ENCODE measurements at places on chromosomes 12 and 14.
A peak's percentile ranks its signal among the peaks of the same experiment; 100 is the strongest.

DNA sequence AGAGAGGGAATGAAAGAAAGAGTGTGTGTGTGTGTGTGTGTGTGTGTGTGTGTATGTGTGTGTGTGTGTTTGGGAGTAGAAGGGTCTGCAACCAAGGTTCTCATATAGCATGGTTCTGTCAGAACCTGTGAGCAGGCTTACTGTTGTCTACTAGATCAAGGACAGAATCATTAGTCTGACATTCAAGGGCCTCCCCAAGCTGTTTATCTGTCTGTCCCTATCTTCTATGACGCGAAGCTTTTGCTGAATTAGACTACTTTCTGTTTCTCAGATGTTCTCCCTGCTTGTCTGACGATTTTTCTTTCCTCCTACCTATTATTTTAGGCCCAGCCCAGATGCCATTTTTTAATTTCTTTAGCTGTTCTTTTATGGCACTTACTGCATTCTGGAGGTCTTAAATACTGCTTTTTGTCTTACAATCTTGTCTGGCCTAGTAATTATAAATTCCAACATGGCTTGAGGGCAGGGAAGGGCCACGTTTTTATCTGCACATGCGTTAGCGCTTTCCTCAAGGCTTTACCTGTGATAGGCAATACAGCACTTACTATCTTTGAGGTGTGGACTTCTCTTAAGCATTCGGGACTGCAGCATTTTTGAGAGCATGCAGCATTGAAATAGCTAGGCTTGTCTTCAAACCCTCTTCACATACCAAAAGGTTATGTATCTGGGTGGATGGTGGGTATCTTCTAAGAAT is 150.2 kb downstream of the TTLL5 start:
- DNase-seq: no peak

- DNase-seq: peak; percentile 96
These were observed 94.1 kb downstream of the SLC25A47 start for GRCh38 chr14:100416921-100417860.

GRCh38 chr14:94670692-94671285 is 58.6 kb downstream of the SERPINA3 start:
- no peak for DNase-seq

DNA sequence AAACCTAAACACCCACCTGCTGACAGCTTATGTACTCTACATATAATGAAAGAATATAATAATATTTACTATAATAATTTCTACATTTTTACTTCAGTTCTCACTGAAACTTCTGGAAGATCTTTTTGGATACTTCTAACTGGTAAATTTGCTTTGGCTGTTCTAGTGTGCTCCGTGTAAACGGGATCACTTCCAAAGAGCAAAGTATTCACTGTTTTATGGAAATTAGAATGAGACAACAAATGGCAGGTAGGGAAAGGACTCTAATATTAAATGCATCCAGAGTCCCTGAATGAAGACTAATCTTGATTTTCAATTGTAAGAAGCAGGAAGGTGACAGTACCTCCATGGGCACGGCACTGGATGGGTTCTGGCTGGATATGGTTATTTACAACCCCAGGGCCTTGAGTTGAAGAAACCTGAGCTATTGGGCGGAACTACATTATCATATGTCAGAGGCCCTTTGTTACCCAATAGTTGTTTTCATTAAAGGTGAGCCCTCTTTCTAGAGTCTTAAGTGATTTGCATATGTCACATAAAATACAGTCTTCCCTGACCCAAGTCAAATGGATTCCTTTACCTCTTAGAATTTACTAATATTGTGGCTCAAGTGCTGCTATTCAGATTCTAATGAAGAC is 10.7 kb downstream of the ERP29 start:
- no peak for DNase-seq

- DNase-seq: peak; percentile 88
These were observed 40.3 kb downstream of the BRAP start for GRCh38 chr12:111645433-111645832.

- DNase-seq: no peak
These were observed 6.9 kb downstream of the SMAGP start for GRCh38 chr12:51263341-51263740.

GRCh38 chr12:1884651-1885050 is 33.8 kb downstream of the CACNA2D4 start:
- DNase-seq: no peak

GRCh38 chr12:114673169-114673833 is 10.7 kb downstream of the TBX3 start:
- peak; percentile 86 for DNase-seq

DNA sequence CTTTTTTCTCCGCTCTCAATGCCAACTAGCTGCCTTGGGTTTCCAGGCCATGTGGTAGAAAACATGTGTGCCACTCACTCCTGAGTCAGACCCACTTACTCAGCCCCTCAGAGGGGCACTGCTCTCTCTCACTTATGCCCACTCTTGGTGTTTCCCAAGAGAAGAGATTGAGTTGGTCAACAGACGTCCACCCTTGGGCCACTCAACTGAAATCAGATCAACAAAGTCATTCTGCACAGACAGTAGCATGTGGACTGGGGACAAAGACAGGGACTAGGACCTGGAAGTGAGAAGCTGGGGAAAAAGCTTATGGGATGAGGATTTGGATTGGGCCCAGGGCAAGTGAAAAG is 161.2 kb downstream of the EFCAB11 start:
- DNase-seq: no peak

DNA sequence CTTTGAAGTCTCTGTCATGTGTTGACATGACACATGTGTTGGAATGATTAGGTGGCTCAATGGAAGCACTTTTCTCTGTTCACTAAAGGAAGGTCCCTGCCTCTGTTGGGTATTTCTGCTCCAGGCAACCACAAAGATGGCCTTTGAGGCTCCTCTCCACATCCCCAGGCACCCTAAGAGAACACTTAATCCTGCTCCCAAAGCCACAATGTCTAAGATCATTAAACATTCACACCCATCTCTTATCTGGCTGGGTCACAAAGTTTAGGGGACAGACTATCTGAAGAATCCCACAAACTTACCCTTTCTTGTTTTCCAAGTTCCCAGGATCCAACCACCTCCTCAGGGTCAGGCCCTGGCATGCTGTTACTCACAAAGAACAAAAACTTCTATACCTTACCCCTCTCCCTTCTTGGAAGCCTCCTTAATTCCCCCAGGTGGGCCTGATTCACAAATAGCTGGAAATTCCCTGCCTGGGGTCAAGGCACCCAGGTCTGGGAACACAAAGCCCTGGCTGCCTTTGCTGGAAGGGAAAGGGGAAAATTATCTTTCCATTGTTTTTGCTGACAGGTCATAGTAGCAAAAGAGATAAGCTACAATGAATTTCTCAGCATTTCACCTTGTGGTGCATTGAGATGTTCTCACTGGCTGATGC is 333.7 kb downstream of the PCNX1 start:
- DNase-seq: no peak

DNA sequence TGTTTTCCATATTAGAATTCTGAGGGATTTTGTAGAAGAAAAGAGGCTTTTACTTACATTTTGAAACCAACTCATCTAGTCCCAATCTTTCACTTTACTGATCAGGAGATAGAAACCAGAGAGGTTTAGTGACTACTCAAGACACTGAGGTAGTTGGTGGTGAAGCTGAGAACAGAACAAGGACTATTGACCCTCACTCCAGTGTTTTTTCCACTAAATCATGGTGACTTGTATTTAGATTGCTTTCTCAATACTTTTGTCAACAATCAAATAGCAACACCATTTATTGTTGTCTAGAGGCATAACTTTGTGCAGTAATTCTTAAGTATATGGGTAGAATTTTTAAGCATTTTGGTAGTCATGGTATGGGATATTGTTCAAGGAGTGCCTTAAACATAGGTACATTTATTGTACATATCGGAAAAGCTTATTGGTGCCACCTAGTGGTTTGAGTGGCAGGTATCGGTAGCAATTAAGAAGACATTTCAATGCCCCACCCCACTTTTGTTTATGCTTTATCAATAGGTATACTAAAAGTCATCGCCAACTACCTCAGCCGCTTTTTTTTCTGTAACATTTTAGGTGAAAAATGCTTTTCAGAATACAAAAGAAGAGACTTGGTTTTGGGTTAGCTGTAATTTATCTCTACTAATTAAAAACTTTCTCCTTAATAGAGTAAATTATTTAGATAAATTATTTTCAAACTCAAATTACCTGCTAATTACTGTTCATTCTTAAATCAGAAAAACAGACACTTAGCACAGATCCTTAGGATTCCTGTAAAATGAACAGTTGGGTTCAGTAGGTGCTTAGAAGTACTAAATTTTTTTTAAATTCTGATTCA is 47.3 kb upstream of the PAWR start:
- peak; percentile 62 for DNase-seq

DNA sequence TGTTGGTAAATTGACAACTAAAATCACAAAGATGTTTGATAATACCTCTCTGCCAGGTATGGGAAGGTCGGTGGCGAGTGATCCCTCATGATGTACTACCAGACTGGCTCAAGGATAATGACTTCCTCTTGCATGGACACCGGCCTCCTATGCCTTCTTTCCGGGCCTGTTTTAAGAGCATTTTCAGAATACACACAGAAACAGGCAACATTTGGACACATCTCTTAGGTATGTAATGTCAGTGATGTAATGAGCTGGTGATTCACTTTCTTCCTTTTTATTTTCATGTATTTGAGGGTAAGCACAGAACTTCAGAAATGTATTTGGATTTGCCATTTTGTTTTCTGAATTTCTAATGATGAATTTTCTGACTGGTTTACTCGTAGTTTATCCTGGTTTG is 42.6 kb upstream of the LRTM2 start:
- DNase-seq: peak; percentile 90

DNA sequence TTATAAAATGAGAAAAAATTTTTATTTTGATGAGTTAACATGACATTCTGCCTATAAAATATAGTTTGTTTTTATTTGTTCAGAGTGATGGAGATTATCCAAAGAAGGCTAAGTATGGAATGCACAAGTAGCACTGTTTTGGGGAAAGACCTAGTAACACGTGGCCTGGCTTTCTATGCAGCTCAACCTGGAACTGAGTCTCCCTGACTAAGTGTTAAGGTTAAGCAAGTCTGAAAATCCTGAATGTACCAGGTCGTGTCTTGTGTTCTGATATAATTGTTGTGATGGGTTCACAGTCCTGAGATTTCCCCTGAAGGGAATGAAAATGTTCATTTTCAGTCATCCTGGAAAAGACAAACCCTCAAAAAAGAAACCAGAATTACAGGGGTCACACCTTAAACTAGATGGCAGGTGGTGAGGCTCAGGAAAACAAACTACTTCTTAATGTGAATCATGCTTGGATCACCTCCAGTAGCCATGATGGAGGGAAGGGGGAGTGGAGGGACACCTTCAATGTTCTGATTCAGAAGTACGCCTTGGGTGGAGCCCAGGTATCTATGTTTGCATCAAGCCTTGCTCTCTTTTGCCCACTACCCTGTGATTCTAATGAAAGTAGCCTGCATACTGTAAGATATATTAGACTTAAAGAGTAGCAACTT is 236.8 kb downstream of the ALX1 start:
- no peak for DNase-seq

- DNase-seq: peak; percentile 21
These were observed 137.1 kb upstream of the FOXG1 start for GRCh38 chr14:28629328-28630004.

DNA sequence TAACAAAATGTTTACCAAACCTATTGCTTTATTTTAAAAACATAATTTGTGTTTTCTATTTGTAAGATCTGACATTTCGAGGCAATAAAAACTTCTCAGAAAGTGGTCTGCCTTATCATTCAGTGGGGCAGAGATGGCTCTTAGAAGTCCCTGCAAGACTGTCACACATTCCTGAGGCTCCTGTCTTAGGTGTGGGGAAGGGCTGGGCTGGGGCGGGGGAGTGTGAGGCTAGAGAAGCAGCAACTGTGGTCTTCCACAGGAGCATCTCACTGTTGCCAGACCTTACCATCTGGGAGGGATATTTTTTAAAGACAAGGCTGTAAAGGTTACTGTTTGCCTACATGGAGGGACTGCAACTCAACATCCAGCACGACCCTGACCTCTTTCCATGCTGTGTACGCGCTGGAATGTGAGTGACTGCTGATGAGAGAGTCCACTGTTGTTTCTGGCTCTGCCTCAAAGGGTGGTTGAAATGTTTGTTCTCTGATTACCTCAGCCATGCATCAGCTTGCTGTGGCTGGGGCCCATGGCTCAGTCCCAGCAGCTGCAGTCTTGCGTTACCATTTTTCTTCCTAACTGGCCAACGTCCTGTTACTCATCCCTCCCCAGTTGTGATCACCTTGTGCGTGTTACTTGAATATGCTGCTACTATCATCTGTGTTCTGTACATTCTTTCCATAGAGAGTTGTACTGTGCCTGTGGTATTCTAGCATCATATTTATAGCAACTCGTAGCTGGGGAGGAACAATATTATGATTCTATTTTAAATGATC is 12.4 kb downstream of the ERG28 start:
- peak; percentile 98 for DNase-seq

GRCh38 chr12:48336564-48336963 is 14.2 kb downstream of the ZNF641 start:
- DNase-seq: no peak

- peak; percentile 57 for DNase-seq
These were observed 244.4 kb upstream of the GARIN2 start for GRCh38 chr14:66944872-66945271.

DNA sequence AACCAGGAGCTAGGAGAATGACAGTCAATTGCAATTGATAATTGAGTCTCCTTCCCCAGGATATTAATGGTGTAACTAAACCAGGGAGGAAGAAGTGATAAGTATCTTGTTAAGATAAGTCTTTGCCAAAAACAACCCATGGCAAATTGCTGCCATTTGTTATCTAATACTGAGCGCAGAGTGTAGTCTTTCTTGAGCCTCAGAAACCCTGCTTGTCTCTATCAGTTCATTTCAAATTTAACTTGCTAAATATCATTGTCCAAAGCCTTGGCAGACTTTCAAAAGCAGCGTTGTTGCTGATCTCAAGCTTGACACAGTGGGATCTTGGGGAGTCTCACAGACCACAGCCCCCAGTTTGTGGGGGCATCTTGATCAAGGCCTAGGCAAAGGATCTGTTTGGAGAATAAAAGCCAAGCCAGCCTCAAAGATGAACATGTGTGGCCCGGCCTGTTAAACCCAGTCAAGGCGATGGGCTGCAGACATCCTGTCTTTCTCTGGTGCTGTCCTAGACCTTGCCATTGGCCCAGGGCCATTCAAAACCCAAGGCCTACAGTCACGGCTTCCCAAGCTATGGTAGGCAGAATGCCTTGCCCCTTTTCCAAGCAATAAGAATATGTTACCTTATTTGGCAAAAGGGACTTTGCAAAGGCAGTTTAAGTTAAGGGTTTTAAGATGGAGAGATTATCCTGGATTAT is 164.2 kb downstream of the CHST11 start:
- DNase-seq: no peak

DNA sequence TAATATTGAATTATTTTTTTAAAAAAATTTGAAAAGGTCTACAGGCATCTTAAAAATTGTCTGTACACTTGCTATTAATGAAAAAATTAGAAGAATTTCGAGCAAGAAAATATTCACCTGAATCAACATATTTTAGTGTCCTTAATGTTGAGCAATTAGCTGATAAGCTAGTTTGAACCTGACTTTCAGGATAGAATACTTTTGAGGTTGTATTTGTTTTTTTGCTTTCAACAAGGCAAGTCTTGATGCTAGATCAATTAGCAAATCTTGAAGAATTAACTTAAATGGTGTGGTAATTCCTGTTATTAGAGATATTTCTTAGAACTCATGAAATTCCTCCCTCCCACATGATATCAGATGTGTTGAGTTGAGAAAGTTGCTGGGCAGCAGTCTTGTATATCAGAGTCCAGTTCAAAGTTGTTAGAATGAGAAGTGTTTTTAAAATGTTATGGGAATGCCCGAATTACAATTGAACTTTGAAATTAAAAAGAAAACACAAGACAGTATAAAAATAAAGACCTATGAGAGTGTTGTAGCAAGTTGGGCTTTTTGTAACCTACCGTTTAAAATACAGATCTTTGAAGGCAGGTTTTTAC is 119.2 kb downstream of the TRMT5 start:
- peak; percentile 5 for DNase-seq

- peak; percentile 44 for DNase-seq
These were observed 66.9 kb upstream of the ACTN1 start for GRCh38 chr14:69045857-69046475.
